ENCODE measurements at places on chromosomes 5 and 9.
A peak's percentile ranks its signal among the peaks of the same experiment; 100 is the strongest.

DNA sequence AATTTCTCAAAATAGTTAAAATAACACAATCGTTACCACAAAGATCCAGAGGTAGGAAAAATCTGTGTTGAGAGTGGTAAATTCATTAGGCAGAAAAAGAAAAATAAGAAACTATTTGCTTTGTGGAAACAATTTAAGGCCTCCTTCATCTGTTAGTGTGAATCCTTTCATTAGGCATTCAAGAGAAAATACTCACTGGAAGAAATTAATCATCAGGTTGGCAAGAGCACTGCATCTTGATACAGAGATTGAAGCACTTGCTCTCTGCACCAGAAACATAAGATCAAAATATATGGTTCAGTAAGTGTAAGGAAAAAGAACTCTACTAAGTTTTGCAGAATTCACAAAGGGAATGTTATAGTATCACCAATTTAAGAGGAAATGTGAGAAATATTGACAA, 44.4 kb downstream of the TTC39B start:
- DNase-seq: no peak

DNA sequence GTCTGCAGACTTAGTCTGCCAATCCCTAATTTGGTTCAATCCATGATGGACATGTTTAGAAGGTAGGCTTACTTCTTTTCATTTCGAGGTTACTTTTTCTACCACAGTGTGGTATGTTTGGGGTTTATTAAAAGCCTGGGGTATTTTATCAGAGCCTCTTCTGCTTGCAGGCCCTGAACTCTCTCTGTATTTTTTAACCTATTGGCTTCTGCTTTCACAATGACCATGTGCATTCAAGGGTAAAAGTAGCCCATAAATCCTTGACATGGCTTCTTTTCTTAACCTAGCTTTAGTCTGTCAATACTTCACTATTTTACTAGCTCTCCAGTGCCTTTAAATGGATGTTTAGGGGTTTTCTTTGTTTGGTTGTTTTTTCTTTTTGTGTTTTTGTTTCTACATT, 286.6 kb downstream of the FER start:
- DNase-seq: no peak

DNA sequence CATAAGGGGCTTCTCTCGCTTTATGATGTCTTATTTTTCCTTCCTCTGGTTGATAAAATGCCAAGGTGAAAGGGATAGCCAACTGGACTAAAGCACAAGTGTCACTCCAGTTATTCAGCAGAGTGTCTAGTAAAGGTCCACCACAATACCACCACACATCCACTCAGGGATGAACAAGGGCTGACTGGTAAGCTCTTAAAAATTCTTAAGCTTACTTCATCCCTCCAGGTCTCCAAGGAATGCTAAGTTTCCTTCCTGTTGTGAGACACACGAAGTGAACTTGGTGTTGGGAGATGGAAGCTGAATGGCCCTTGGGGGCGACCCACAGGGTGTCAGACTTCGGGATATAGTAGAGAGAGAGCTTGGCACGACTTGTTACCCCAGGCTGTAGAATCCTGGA, 3.2 kb upstream of the HMGCS1 start:
- DNase-seq: no peak

GRCh38 chr5:159310511-159310910, 19.8 kb downstream of the IL12B start:
- peak; percentile 13 for DNase-seq

DNA sequence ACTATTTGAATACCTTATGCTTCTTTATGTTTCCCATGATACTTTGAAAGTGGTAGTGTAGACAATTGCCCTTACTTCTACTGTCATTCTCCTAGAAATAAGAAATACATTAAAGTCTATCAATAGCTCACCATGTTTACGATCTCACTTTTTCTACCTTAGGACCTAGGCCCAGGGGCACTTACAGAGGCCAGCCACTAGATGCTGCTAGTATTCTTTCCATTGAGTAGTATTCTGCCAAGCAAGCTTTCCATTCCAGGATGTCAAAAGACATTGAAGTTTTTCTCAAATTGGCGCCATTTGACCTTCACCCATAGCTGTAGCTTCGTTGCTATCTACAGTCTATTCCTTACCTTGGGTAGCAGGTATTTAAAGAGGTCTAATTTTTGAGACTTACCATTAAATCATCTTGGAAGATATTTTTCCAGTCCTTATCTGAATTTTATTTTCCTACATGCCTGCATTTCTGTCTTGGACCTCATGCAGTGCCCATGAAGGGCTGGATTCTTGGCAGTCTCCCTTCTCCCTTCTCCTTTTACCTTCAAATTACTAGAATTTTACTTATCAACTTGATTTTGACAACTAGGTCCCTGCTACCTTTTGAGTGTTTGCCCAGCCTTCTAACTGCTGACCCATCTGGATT, 246.0 kb upstream of the NUDT12 start:
- peak; percentile 59 for DNase-seq
